ENCODE measurements at places on chromosomes 5 and 9. TPM values are rescaled to one million over a fixed set of nuclear protein-coding genes. Genes with fewer than 3 reads are reported as not detected.
A peak's percentile ranks its signal among the peaks of the same experiment; 100 is the strongest.

- H3K27me3 ChIP-seq: no peaks in the 10 kb centered on the region
- H3K4me3 ChIP-seq: no peak overlapping the region
- no peak overlapping the region for H3K27ac ChIP-seq
- no peak for DNase-seq
- no peaks in the 10 kb centered on the region for H3K4me1 ChIP-seq
- no peaks in the 10 kb centered on the region for H3K36me3 ChIP-seq
Measured at GRCh38 chr9:113963696-113964494, 87.8 kb downstream of the ZNF618 start.

DNA sequence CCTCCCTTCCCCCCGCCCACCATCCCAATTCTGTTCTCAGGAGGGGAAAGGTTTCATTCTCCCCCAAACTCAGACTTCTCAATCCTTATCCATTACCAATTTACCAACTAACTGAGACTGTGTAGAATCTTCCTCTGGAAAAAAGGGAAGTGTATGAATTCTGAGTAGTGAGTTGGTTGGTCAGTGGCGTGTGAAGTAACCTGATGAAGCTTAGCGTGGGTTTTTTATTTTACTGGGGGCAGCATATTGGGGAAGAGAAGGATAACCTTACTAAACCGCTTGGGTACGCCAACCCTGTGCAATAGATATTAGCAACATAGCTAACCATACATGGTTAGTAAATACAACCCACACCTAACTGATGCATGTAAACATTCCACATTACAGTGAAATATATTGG, 1.1 kb upstream of the DNAJC21 start:
- DNase-seq: no peak
- H3K27me3 ChIP-seq: no peaks in the 10 kb centered on the region
- H3K36me3 ChIP-seq: peaks cover 10% of the 10 kb centered on the region
- H3K4me1 ChIP-seq: peaks cover 46% of the 10 kb centered on the region
- no peak overlapping the region for H3K27ac ChIP-seq

DNA sequence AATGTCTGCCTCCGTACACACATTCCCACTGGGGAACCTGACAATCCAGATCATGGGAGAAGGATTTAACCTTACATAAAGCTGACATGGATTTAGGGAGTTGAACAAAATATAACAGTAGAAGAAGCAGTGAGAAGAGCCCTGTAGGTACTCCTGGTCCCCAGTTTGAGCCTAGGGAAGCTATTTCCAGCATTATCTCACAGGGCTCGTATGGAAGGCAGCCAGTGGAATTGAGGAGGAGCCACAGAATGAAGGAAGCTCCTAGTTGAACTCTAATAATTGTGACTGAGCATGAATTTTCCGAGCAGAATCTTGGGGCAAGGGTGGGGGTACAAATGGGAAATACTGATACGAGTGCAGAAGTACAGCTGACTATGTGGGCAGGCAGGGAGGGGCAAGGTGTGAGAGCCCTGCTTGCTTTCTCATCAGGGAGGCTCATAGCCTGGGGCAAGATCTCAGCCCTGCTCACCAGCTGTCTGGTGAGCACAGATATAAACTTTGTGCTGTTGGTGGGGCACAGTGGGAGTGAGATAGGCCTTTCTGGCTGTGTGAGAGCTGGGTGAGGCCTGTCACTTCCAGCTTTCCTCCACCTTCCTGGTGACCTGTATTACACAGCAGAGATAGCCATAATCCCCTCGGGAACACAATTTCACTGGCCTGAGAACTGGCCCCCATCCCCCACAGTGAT, 290.7 kb upstream of the IL12B start:
- H3K27me3 ChIP-seq: no peaks in the 10 kb centered on the region
- H3K36me3 ChIP-seq: no peaks in the 10 kb centered on the region
- no peaks in the 10 kb centered on the region for H3K4me1 ChIP-seq

Gene SLC23A1
- not detected for total RNA-seq

DNA sequence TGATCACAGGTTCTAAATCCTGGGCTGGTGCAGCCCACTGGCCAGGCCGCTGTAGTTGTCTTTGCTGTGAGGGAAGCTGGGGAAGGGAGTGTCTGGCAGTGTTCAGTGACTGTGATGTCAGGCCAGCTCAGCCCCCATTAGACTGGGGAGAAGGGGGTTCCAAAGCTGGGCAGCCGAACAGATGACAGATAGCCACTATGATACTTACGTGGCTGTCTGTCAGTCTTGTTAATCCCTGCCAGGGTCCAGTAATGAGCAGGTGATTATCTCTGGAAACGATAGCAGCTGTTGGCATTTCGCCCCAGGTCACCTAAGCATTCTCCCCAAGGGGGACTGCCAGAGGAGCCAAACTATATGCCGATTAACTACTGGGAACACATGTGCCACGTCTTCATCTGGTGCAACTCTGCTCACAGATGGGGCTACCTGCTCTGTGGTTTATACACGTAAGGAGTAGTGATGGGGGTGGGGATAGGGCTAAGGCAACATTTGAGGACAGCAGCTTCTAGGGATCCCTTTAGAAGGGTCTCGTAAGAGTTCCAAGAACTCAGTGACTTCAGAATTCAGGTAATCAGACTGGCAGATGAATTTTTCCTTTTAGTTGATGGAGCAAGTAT, 396.3 kb downstream of the KDM4C start:
- no peak overlapping the region for H3K4me3 ChIP-seq
- H3K4me1 ChIP-seq: no peaks in the 10 kb centered on the region
- no peaks in the 10 kb centered on the region for H3K27me3 ChIP-seq
- no peak overlapping the region for H3K27ac ChIP-seq
- no peaks in the 10 kb centered on the region for H3K36me3 ChIP-seq

- H3K27ac ChIP-seq: no peak overlapping the region
- no peaks in the 10 kb centered on the region for H3K27me3 ChIP-seq
- DNase-seq: no peak
- no peak overlapping the region for H3K4me3 ChIP-seq
- no peaks in the 10 kb centered on the region for H3K4me1 ChIP-seq
Measured at GRCh38 chr5:29897916-29898315, 1295.6 kb upstream of the CDH6 start.

GRCh38 chr9:41229408-41230401, 40.6 kb upstream of the ZNG1F start:
- no peak overlapping the region for H3K4me3 ChIP-seq
- peak; percentile 95 for DNase-seq
- H3K4me1 ChIP-seq: no peaks in the 10 kb centered on the region
- H3K27ac ChIP-seq: no peak overlapping the region
- H3K27me3 ChIP-seq: no peaks in the 10 kb centered on the region

DNA sequence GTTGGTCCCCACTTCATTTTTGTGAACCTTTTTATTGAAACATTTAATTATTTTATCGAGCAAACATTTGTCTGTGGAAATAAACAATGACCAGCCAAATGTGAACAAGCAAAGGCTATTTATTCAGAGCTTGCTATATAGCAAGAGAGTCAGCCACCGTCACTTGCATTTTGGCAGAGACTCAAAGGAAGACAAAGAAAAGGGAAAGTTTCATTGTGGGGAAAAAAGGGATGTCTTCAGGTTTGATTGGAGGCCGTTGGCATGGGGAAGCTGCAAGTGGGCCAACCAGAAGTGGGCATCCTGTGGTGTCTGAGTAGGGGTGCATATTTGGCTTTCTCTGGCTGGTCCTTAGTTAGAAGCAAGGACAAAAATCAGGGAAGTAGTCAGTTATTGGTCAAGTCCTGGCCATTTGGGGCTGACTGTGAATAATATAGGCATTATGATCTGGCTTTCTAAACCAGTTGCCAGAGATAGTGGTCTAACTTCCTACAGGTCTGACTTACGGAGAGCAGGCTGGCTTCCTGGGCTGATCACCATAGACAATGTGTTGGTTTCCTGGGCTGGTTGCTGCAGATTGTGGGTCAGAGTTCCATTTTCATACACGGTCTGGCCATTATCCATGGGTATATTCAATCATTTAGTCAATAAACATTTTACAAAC, 16.6 kb downstream of the ENC1 start:
- no peaks in the 10 kb centered on the region for H3K27me3 ChIP-seq
- peaks cover 3% of the 10 kb centered on the region for H3K36me3 ChIP-seq
- no peak for DNase-seq
- H3K4me3 ChIP-seq: no peak overlapping the region
- no peaks in the 10 kb centered on the region for H3K4me1 ChIP-seq
- no peak overlapping the region for H3K27ac ChIP-seq

DNA sequence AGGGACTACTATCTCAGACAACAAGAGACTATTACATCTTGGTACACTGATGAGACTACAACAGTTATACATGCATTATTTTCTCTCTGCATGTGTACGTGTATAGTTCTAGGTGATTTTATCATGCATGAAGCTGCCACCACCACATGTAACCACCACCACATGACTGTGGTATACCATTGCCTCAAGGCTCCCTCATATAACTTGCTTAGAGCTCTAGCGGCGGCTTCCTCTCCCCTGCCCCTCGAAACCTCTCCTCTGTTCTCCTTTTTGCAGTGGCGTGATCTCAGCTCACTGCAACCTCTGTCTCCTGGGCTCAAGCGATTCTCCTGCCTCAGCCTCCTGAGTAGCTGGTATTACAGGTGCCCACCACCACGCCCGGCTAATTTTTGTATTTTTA, 162.3 kb downstream of the AOPEP start:
- H3K4me3 ChIP-seq: no peak overlapping the region
- no peaks in the 10 kb centered on the region for H3K27me3 ChIP-seq
- no peak for DNase-seq
- H3K36me3 ChIP-seq: no peaks in the 10 kb centered on the region
- H3K27ac ChIP-seq: no peak overlapping the region

DNA sequence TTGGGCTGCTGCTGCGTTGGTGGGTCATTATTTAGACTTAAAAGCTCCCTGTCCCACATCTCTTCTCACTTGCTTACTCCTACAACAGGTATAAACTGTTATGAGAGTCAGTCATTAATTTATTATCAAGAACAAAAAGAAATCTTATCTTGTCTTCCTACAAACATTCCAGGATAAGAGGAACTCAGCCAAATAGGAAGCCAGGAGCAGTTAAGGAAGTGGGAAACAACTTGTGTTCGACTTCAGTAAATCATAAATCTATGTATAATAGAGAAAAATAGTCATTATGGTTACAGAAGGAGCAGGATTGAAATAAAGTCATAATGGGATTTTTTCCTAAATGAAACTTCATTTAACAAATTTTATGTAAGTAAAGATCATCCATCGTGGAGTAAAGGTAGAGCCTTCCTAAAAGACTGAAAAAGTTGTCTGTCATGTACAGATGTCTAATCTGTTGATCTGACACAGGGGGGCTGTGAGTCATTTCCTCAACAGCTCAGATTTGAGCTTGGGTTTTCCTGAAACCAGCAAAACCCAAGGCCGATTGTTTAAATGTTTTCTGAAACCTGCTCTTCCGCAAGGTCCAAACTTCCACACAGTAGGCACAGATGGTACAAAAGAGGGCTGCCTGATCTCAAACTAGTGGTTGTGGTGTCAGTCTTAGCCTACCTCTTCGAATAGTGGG, 25.3 kb upstream of the LRRTM2 start:
- DNase-seq: no peak
- peaks cover 7% of the 10 kb centered on the region for H3K4me1 ChIP-seq
- H3K27ac ChIP-seq: peak overlapping the region; percentile 0
- peaks cover 3% of the 10 kb centered on the region for H3K36me3 ChIP-seq
- no peak overlapping the region for H3K4me3 ChIP-seq
- no peaks in the 10 kb centered on the region for H3K27me3 ChIP-seq

DNA sequence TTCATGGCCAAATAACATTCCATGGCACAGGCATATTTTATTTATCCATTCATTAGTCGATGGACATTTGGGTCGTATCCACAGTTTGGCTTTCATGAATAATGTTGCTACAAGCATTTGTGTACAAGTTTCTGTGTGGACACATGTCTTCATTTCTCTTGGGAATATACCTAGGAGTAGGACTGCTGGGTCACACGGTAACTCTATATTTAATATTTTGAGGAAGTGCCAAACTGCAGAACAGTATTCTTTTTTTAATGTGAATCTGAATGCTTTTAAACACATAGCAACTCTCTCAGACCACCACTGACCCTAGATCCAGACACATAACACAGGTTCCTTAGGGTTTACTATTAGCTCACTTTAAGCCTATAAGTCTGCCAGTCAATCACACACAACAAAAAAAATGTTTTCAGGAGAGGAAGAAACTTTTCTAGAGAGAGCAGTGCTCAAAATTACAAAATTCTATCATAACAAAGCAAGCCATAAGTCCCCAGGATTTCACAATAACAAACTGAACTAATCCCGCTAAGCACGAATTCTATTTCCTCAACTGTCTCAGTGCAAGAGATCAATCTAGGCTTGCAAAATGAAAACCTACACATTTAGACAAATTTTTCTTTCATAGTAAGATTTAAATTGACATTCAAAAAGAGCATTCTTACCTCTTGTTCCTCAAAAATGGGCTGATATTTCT, 41.8 kb upstream of the GABBR2 start:
- DNase-seq: no peak
- no peaks in the 10 kb centered on the region for H3K27me3 ChIP-seq
- H3K27ac ChIP-seq: no peak overlapping the region
- H3K4me3 ChIP-seq: no peak overlapping the region
- H3K4me1 ChIP-seq: no peaks in the 10 kb centered on the region

DNA sequence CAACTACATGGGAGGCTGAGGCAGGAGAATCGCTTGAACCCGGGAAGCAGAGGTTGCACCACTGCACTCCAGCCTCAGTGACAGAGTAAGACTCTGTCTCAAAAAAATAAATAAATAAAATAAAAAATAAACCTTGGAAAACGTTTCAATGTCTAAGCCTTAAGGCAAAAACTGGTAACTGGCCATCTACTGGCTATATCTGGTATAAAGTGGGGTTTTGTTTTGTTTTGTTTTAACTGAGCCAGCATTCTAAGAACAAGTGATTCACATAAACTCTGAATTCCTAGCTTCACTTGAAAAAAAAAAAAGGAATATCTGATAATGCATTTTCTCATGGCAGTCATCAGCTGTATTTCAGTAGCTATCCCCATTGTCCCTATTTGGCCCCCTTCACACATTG, 126.1 kb upstream of the EFNA5 start:
- H3K27me3 ChIP-seq: no peaks in the 10 kb centered on the region
- no peaks in the 10 kb centered on the region for H3K36me3 ChIP-seq
- H3K4me1 ChIP-seq: no peaks in the 10 kb centered on the region
- H3K27ac ChIP-seq: no peak overlapping the region
- no peak overlapping the region for H3K4me3 ChIP-seq
- no peak for DNase-seq

- no peak overlapping the region for H3K4me3 ChIP-seq
- H3K27me3 ChIP-seq: no peaks in the 10 kb centered on the region
- peaks cover 22% of the 10 kb centered on the region for H3K4me1 ChIP-seq
Measured at GRCh38 chr5:170419643-170420042, 30.5 kb upstream of the KCNMB1 start.

DNA sequence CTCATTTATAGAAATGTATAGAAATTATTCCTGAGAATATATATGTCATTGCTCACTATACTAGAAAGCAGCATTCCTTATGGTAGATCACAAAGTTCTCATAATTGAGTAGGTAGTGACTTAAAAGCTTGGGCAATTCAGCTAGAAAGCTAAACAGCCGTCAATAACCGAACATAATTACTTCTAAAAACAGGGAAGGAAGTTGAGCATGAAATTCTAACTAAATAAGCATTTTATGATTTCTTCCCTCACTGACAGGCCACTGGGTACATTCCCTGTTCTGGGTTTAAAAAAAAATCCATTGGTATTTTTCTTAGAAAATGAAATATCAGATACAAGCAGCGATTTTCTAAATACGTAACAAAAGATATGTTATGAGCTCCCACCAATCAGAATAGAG, 91.1 kb upstream of the DAB2 start:
- no peak overlapping the region for H3K27ac ChIP-seq
- H3K36me3 ChIP-seq: no peaks in the 10 kb centered on the region
- no peak overlapping the region for H3K4me3 ChIP-seq
- peaks cover 35% of the 10 kb centered on the region for H3K4me1 ChIP-seq
- no peaks in the 10 kb centered on the region for H3K27me3 ChIP-seq
- DNase-seq: no peak

- H3K4me3 ChIP-seq: no peak overlapping the region
- no peaks in the 10 kb centered on the region for H3K4me1 ChIP-seq
- no peak overlapping the region for H3K27ac ChIP-seq
- H3K27me3 ChIP-seq: no peaks in the 10 kb centered on the region
- DNase-seq: no peak
- H3K36me3 ChIP-seq: no peaks in the 10 kb centered on the region
Measured at GRCh38 chr9:22374051-22374450, 72.6 kb upstream of the DMRTA1 start.
